CD4-positive, alpha-beta T cell treated with Interleukin-15 for 4 hours (primary cell): ENCODE measurements at places on chromosomes 5 and 9.
A peak's percentile ranks its signal among the peaks of the same experiment; 100 is the strongest.

DNA sequence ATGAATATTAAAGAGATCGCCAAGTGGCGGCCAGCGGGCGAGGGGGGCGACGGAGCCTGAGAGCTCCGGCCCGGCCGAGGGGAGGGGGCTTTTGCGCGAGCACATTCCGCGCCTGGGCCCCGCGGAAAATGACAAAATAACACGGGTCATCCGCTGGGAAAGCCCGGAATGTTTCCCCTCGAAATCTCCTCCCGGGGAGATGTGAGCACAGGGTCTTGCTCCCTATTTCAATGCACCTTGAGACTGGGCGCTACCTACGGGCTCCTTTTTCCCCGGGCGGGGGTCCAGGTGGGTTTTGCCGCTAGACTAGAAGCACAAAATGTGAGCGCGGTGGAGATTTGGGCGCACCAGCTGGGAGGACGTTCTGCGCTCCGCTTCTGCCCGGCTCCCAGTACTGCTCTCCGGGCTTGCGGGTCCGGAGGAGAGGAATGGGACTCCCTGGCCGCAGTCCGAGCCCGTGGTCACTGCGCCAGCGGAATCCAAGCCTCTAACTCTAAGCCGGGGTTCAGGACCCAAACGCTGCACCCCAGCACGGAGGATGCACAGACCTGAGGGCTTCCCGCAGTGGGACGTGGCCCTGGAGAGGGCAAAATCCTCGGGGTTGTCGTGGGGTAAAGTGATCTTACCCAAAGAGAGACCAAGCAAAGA is 2.8 kb upstream of the PRDM12 start:
- no peak for DNase-seq

DNA sequence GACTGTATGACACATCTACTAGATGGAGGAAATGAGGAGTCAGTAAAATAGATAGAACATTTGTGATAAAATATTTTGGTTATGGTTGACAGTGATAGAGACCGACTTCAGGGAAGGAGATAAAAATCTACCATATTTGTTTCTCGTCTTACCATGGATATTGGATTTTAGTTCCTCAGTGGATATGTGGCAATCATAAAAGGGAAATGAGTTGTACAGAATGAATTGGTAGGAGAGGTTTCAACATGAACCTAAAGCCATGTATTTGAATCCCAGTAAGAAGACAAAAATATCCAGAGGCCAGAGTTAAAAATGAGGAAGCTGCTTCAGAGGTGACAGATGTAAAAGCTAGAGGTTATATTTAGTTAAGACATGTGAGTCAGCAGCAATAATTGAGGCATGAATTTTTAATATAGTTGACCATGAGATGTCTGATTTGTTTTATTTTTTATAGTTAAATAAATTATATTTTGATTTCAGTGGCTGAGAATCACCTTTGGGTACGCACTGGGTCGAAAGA is 480.4 kb upstream of the TUSC1 start:
- no peak for DNase-seq

DNA sequence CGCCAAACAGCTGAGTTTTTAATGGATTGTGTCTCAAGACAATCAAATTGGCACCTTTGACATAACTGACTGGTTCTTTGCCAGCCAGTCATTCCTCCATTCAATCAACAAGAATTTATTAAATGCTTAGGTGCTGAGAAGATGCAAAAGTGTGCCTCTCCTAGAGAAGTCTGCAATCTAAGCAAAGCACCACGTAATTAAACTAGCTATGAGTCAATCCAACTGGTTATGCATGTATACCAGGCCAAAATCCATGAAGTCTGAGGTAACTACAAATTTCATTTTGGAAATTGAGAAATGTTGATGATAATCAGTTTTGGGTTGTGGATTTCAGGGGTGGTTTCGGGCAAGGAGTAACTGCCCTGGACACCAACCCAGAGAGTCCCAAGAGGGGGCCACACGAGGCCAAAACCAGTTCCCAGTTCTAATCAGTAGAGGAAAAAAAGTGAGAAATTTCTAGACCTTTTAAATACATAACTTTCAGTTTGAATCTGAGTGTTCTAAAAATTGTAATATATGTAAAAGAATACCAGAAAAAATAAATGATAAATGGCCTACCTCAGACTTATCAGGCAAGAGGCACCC is 92.6 kb downstream of the EFNA5 start:
- no peak for DNase-seq

- DNase-seq: no peak
Observed at GRCh38 chr9:124875501-124875900, 13.6 kb downstream of the ARPC5L start.

- peak; percentile 26 for DNase-seq
Observed at GRCh38 chr9:6584881-6585597, 60.5 kb downstream of the GLDC start.

DNA sequence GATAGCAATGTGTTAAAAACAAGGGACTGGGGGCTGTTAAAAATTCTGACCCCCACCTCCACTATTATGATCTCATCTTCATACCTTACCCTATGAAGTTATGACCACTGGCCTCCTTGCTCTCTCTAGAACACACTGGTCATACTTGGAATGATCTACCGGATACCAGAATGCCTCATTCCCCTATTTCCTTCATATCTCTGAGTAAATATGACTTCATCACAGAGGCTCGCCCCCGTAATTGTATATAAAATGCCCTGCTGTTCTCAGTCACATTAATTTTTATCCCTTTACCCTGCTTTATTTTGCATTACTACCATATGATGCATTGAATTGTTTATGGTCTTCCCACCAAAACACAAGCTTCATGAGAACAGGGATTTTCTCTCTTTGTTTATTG is 29.2 kb downstream of the IZUMO3 start:
- DNase-seq: no peak

DNA sequence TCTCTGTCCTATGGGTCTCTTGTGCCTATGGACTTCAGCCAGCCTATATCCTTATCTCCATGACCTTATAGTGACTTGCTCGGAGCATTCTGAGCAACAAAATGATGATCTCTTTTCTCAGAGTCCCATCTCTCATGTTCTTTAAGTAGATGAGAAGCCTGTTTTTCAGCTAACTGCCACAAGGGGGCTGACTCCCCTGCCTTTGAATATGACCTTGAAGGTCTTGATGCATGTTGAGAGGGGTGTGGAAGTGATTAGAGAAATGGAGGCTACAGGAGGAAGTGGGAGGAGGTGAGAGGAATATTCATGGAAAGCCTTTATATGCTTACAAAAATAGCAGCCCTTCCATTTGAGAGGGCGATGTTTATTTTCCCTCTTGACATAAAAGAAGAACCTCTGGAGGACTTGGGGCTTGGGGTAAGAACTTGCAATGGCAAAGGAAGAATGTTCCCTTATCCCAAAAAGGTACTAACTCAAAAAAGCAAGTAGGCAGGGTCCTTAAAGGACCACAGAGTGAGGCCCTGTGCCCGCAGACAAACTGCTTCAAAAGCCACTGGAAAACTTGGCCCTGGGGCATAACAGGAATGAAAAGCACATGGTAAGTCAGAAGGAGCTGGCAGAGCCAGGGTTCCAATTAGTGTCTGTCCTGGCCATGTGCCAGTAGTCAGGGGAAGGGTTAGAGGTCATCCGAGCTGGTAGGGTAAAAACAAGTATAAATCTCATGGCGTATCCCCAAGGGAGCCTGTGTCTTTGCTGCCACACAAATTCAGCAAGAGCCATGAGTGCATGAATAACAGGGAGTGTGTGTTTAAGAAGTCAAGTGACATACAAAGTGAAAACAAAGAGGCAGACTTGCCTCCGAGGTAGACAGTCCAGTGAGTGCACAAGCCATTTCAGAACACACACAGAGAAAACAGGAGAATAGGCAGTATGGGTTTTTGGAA is 39.1 kb downstream of the FGD3 start:
- DNase-seq: peak; percentile 73

GRCh38 chr5:10876006-10876744 is 115.1 kb upstream of the DAP start:
- no peak for DNase-seq

DNA sequence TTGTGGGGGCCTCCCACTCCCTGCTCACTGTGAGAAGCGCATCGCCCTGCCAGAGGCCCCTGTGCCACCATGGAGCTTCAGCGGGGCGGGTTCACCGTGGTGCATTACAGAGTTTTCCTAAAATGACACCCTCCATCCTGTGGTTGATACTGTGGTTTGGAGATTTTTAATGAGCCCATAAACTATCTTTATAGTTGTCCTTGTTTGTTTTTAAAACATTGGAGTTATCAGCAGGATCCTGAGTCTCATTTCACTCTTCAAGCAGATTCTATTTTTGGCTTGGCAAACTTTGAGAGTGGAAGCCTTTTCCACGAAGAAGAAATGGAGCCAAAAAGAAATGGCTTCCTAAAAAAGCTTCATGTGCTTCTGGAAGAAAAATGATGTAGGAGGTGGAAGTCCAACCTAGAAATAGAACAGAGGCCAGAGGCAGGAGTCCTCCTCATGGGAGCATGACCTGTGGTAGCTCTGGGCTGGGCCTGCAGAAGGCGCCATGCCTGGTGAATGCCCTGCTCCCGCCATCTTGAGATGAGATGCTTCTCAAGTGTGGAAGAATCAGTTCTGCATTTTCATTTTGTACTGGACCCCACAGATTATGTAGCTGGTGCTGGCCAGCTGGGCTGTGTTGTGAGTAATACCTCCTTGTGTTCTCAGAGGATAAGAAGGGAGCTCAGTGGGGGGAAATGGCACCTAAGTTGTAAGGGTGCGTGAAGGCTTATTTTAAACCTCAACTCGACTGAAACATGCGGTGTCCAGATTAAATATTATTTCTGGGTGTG is 79.0 kb upstream of the RAI14 start:
- DNase-seq: no peak
